ENCODE measurements at places on chromosomes 2 and 18.

DNA sequence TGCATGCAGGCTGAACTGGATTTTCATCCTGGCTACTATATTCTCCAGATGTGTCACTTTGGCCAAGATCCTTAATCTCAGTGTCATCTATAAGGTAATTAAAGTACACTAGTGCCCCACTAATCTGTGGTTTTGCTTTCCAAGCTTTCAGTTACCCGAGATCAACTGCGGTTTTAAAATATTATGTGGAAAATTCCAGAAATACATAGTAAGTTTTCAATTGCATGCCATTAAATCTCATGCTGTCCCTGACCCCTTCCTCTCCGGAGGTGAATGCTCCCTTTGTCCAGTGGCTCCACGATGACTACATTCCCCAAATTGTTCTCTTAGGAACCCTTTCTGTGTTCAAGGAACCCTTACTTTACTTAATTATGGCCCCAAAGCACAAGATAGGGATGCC, 5.3 kb upstream of the TYMS start:
- no peak for DNase-seq

- DNase-seq: peak; percentile 40
These were observed 782 bp downstream of the MTA3 start for GRCh38 chr2:42569116-42569711.

- DNase-seq: no peak
These were observed 1.4 kb upstream of the CTNNA2 start for GRCh38 chr2:79511320-79511951.

DNA sequence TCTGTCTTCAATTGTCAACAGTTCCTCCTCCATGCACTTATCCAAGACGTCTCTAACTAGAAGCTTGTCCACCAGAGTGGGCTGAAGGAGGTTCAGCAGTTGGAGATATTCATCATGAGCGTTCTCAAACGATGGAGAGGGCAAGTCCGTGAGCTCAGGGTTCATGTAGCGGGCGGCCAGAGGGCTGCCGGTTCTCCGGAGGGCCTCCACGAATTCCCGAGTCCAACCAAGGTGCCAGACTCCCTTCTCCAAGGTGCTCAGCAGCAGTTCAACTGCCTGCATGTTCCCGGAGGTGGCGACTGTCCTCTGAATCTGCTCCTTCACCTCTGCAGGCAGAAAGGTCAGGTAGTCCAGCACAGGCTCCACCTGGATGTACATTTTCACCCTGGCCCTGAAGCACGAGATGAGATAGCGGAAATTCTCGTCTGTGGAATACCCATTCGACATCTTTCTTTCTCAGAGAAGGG, 590 bp downstream of the IFIH1 start:
- DNase-seq: peak; percentile 66

- no peak for DNase-seq
These were observed 190.4 kb upstream of the CRIM1 start for GRCh38 chr2:36165132-36165531.

DNA sequence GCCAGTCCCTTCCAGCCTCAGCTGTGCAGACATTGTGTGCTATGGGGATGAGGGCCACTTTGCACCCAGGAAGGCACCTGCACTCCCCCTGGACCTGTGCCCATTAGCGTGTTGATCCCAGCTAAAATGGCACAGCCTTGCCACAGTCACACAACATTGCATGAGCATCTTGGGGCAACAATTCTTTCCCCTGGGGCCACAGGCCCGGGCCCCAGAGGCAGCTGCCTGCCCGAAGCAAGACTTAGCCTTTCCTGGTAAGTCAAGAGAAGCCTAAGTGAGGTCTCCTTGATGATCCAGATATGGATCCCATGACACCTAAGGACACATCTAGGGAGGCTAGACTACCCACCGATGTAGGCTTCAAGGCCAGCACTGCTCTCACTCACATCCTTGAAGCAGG, 202.1 kb downstream of the BCL11A start:
- DNase-seq: no peak

DNA sequence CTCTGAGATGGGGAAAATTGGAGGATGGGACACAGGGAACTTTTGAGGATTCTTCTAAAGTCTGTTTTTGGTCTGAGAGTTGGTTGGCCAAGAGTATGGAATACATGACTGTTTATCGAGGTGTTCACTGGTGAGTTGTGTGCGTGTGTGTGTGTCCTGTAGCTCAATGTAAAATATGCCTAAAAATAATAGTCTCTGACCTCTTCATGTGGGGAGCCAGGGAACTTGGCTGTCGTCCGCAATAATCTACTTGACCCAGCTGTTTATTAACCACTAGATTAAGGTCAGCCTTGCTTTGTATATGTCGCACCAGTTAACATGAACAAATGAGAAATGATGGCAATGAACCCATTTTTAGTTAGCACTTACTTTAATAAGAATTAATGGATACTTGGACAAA, 177.5 kb upstream of the TPO start:
- DNase-seq: no peak
